ENCODE measurements at places on chromosomes 4 and X.

DNA sequence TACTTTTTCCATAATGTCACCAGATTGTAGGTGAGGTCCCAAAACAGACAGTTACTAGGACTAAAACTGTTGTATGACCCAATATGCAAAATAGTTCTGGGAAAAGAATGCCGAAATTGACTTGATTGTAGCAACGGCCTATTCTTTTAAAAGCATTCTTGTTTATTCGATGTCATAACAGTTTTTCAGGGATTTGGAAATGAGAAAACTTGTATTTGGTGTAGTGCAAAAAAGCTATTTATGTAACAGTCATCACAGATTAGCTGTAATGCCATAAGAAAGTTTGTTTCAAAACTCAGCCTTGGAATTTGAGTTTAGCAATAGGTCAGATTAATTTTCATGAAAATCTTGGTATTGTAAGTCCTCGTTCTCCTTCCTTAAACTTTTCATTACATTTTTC is 69.2 kb upstream of the DIAPH2 start:
- no peak for DNase-seq

GRCh38 chrX:81120258-81120935 is 81.3 kb downstream of the HMGN5 start:
- DNase-seq = no peak

DNA sequence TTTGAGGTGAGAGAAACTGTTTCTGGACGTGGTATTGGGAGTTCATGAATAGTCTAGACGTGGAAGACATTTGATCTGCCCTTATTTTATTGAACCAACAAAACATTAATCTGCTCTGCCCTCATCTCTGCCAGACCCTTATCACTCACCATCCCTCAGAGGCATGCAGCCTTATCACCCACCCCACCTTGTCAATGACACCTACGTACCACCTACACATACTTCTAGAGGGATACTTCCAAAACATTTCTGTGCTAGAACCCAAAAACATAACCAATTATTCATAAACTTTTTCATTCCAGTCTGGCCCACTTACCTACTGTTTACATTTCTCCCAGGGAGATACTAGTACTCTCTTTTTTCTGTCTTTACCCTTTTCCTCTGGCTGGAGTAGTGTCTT is 105.2 kb downstream of the RS1 start:
- no peak for DNase-seq

DNA sequence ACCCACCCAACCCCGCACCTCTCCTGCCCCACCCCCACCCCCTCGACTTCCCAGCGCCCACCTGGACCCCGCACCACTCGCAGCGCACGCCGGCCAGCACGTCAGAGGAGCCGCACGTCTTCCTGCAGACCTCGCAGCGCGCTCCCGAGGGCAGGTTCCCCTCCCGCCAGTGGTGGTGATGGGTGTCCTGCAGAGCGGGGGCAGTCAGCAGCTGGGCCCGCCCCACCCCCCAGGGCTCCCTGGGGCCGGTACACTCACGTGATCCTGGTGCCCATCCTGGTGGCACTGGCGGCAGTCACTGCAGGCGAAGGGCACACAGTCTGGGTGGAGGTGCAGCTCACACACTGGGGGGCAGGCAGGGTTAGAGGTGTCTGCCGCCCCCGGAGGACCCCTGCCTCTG is 5.1 kb downstream of the DGKQ start:
- DNase-seq = no peak

DNA sequence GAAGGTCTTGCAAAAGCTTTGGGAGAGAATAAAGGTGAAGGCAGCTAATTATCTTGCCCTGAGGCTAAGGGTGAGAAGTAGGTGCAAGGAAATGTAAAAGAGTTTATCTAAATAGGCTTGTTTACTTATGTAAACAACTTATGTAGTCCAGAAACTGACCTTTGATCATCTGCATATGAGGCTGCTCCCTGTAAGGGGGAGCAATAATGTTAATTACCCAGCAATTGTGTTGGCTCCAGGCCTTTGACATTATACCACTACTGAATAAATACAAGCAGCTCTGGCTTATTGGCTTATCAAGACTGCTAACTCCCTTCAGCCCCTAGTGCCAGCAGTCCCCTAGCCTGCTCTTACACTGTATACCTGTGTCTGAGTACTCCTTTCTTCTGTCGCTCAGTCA is 303.7 kb upstream of the GNPDA2 start:
- DNase-seq = no peak

DNA sequence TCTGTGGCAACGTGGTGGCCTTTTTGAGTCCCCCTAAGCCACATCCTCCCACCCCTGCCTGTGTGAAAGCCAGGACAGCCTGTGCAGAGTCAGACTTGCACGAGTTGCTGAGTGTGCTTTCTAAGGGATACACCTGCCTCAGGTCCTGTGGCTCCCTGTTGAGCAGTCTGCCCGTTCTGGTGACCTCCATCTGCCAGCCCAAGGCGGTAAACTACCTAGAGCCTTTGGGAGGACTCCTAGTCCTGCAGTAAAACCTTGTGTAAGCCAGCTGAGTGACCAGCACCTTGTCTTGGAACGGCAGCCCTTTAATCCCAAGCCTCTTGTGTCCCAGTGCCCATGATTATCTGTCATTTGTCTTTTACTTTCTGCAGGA is 69.3 kb downstream of the NBDY start:
- no peak for DNase-seq

DNA sequence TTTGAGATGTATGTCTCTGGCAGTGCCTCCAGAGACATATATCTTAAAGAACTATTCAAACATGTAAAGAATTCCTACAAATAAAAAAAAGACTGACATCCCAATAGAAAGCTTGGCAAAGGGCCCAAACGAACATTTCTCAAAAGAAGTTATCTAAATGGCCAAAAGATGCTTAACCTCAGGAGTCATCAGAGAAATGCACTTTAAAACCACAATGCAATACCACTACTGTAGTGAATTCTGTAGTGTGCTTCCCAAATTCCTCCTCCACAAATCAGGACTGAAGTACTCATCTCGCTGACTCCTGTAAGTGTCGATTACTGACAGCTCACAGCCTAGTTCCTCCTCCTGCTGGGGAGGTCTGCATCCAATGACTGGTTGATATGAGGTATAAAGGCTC is 129.0 kb upstream of the MAMLD1 start:
- DNase-seq = no peak

DNA sequence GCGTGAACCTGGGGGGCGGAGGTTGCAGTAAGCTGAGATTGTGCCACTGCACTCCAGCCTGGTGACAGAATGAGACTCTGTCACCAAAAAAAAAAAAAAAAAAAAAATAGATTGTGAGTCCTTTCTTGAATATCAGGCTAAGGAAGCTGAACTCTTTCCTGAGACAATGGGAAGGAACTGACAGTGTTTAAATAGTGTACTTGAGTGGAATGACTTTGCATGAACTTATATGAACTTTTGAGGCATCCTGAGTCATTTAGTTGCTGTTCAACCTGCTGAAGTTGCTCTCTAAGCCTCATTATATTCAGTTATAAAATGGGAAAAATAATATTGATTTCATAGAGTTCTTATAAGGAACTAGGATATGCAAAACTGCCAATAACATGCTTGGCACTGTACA is 79.3 kb upstream of the LIMCH1 start:
- DNase-seq = no peak

GRCh38 chr4:86613734-86614133 is 19.6 kb downstream of the PTPN13 start:
- no peak for DNase-seq

DNA sequence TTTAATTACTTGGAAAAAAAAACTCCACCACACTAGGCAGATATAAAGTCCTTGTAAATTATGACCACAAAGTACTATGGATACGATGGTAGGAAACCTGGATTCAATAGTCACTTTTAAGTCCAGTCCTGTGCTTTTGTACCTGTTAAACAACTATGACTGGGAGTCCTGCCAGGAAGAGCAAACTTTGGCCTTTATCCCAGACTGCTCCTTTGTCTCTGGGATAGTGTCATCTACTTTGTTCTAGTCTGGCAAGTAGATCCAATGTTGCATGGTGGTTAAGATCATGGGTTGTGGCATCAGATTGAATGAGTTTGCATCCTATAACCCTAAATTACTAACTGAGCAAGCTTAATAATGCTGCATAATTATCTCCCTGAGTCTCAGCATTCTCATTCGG is 175.3 kb upstream of the FGF13 start:
- DNase-seq = no peak

DNA sequence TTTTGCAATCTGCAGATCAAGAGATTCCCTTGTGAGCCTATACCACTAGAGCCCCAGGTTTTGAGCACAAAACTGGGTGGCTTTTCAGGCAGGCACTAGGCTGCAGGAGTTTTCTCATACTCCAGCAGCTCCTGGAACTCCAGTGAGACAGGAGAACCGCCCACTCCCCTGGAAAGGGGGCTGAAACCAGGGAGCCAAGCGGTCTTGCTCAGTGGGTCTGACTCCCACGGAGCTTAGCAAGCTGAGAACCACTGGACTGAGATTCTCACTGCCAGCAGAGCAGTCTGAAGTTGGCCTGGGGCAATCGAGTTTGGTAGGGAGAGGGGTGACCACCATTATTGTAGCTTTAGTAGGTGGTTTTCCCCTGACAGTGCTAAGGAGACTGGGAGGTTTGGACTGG is 313.8 kb upstream of the TEX13C start:
- no peak for DNase-seq

GRCh38 chr4:39353478-39354253 is 12.5 kb downstream of the RFC1 start:
- DNase-seq = no peak

- DNase-seq = no peak
Observed at GRCh38 chr4:88937081-88937480, 119.9 kb downstream of the FAM13A start.

DNA sequence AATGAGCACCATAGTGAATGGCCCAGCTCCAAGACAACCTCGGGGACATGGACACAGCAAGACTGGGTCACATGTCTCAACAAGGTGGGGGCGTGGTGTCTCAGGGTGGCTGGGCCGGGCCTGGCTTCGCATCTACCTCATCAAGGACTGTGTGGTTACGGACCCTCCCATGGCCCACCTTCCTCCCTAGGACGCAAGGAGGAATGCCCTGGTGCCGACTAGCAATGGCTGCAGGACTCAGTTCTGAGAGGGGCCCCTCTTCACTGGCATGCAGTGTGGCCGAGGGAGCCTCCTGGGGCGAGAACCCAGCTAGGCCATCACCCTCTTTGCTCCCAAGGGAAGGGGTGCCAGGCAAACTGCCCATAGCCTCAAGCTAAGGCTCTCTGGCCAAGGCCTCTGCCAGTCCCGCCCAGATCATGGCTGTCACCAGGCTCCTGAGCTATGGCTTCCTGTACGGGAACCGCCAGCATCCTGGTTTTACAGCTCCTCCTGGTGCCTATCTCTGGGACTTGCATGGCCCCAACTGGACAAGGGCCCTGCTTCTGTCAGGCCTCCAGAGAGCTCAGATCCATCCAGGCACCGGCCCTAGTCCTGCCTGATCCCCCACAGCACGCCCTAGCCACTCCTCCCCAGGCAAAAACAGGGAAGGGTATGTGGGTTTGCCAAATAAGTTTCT is 218.0 kb upstream of the AGTR2 start:
- no peak for DNase-seq

DNA sequence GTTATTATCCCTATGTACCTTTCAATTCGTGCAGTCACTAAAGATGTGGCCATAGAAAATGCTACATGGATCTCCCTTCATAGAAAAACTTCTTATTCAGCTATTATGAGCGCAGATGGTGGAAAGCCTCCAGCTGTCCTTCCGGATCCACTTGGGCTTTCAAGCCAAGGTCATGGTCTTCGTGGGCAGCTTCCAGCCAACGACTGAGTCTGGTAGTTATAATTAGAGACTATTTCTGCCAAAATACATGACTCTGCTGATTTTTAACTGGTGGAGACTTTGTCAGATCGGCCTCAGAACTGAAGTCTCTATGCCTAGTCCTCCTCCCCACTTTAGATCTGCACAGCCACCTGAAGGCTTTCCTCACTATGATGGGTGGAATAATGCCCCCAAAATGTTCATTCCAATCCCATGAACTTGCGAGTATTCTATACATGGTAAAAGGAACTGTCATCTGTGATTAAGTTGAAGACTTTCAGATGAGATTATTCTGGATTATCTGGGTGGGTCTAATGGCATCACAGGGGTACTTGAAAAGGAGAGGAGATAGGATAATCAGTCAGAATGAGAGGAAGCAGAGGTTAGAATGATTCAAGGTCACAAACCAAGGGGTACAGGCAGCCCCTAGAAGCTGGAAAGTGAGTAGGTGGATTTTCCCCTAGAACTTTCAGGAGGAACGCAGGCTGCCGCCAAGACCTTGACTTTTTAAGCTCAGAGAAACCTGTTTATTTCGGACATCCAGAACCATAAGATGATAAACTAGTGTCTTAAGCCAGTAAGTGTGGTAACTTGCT is 171.1 kb upstream of the CXCL13 start:
- DNase-seq = no peak

All from HuH-7.5 (cell line).